ENCODE measurements at places on chromosomes 16 and 17. TPM values are rescaled to one million over a fixed set of nuclear protein-coding genes. Genes with fewer than 3 reads are reported as not detected.

CTRB2 gene
- not detected for total RNA-seq

PIGQ gene
- 20.7 TPM for total RNA-seq

DNA sequence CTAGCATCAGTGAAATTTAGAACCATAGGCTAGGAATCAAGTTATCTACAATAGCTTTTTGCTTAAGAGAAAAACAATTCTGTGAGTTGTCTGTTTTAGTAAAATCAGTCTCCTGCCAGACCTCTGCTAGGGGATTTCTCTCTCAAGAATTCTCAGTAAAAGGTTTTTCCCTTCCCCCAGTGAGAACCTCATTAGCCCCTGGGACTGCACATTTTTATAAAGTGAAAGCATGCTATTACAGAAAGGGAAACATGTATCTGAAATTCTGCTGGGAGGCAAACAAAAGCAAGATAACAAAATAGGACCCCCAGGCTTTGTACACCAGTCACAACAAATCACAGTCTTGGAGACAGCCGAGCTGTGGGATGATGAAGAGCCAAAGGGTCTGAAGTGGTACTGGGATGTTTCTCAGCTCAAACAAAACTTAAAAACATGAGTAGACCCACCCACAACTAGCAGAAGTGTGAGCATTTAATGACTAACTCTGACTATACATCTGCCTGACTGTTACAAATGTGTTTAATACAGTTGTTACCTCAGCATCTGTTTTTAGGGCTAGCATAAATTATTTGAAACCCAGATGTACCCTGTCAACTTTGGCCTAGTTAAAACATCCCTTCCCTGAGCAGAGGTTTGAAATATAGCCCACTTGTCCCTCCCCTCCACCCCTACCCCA lies 20.0 kb upstream of the GLG1 start:
- peak; percentile 18 for DNase-seq

HOXB9 gene
- total RNA-seq: not detected

KRT20 gene
- not detected for total RNA-seq

- peak; percentile 50 for DNase-seq
Observed at GRCh38 chr17:50117202-50118051, 12.5 kb downstream of the SAMD14 start.

GRCh38 chr17:30426292-30426691 lies 47.6 kb downstream of the CPD start:
- DNase-seq: no peak

GRCh38 chr16:22375117-22375962 lies 921 bp upstream of the CDR2 start:
- DNase-seq: no peak

TCAP gene
- total RNA-seq: 0.49 TPM

GRCh38 chr17:31499771-31500554 lies 108.5 kb downstream of the RAB11FIP4 start:
- DNase-seq: peak; percentile 37

- no peak for DNase-seq
Observed at GRCh38 chr16:61944004-61944403, 92.2 kb downstream of the CDH8 start.

DNA sequence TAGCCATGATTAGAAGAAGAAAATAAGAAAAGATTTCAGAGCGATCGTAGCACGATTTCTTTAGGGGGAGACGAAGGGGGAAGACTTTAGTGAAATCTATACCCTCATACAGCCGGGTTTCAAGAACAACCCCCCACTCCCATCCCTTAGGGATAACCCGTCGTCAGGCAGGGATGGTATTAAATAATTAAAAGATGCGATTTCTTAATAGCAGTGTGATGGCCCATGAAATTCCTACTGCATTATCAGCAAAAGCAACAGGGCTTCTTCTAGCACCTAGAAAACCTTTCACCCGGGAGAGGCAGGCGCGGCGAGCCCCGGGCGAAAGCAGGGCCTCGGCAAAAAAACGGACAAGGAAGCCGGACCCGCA lies 1.4 kb downstream of the CDH11 start:
- DNase-seq: no peak

WFIKKN2 gene
- total RNA-seq: under 0.01 TPM

MGAT5B gene
- 0.74 TPM for total RNA-seq

XAF1 gene
- total RNA-seq: 47.1 TPM

- no peak for DNase-seq
Observed at GRCh38 chr16:67212766-67213165, 13.8 kb downstream of the ELMO3 start.

GRCh38 chr17:51103050-51103449 lies 17.6 kb downstream of the SPAG9 start:
- no peak for DNase-seq

COX6A2 gene
- not detected for total RNA-seq

GRCh38 chr17:2090804-2091534 lies 36.1 kb downstream of the HIC1 start:
- peak; percentile 93 for DNase-seq

SLC4A1 gene
- total RNA-seq: not detected

GRCh38 chr17:48385319-48385718 lies 44.7 kb downstream of the SKAP1 start:
- no peak for DNase-seq

DNA sequence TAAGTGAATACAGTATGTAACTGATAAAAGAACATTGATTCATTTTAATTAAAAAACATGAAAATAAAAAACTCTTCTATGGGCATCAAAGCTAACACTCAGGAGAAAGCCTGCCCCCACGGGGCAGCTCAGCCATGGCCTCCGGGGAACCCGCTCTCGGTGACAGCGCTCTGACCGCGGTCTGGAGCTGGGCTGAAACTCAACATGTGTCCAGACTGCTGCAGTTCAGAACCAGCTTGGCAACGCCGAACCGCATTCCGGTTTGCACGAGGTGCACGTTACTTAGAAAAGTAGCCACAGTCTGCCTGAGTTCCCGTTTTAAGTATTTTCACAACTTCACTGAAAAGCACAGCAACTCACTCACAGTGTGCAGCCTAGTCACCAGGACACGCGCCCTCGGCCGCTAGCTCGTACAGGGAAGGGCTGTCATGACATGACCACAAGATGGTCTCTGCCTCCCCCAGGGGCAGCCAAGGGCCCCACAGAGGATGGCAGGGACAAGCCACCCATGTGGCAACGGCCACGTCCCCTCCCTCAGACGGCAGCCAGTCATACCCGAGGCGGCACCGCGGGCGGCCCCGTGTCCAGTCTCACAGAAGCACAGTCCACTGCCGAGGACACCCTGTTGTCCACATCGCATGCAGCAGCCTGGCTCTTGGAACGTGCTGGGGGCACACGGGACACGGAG lies 77.1 kb upstream of the METRNL start:
- DNase-seq: no peak

GLIS2 gene
- total RNA-seq: 6.6 TPM

GRCh38 chr17:46192439-46193150 lies 634 bp downstream of the KANSL1 start:
- peak; percentile 68 for DNase-seq

PLLP gene
- total RNA-seq: not detected

KLHL10 gene
- 0.09 TPM for total RNA-seq

TMEM220 gene
- 6.2 TPM for total RNA-seq

- DNase-seq: no peak
Observed at GRCh38 chr17:55510986-55511721, at the start of gene SMIM36. TSS of gene SMIM36 (minus strand) at chr17:55511452.

DNA sequence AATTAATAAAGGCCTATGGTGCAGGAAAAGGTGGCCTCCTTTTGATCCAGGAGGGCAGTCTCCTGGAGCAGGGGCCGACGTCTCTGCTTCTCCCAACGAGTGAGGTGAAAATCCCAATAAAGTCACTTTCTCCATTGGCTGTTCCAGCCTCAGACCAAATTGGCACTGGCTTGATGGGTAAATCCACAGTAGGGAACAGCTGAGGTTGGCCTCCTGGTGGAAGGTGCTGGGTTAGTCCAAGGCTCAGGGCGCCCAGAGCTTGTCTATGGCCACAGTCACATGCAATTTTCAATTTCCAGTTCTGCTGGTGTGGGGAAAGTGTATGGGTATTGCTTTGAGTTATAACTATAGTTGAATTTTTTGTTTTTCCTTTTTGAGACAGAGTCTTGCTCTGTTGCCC lies 79.0 kb downstream of the NETO2 start:
- DNase-seq: no peak

DNA sequence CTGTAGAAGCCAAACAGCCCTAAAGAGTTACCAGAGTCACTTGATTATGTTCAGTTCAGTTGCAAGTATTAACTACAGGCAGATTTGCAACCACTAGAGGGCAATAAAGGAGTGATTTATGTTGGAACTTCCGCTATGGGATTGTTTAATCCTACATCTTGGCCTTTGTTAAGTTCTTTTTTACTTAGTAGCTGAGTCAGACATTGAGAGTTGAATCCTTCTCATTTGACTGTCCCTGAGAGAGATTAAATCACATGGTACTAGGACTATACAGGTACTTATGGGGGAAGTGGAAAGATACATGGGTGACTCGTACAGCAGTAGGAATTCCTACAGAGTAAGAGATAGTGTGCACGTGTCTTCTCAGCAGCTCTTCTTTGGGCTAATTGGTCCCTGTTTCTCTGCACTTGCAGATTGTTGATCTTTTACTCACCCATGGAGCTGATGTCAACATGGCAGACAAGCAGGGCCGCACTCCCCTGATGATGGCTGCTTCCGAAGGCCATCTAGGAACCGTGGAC lies 40.3 kb downstream of the CYB561 start:
- DNase-seq: peak; percentile 86

- no peak for DNase-seq
Observed at GRCh38 chr16:87691686-87692079, 74.1 kb downstream of the KLHDC4 start.

- DNase-seq: no peak
Observed at GRCh38 chr17:28368306-28368831, 1.7 kb downstream of the VTN start.

GRCh38 chr16:9050102-9050830 lies 41.2 kb upstream of the HAPSTR1 start:
- DNase-seq: no peak

TP53TG3F gene
- total RNA-seq: not detected

DNA sequence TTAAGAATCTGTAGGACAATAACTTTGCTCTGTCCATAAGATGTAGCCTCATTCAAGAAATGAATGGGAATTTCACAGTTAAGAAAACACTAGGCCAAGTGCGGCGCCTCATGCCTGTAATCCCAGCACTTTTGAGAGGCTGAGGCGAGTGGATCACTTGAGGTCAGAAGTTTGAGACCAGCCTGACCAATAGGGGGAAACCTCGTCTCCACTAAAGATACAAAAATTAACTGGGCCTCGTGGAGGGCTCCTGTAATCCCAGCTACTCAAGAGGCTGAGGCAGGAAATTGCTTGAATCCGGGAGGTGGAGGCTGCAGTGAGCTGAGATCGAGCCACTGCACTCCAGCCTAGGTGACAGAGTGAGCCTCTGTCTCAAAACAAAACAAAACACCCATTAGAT lies 19.9 kb upstream of the RSL1D1 start:
- peak; percentile 55 for DNase-seq

DNA sequence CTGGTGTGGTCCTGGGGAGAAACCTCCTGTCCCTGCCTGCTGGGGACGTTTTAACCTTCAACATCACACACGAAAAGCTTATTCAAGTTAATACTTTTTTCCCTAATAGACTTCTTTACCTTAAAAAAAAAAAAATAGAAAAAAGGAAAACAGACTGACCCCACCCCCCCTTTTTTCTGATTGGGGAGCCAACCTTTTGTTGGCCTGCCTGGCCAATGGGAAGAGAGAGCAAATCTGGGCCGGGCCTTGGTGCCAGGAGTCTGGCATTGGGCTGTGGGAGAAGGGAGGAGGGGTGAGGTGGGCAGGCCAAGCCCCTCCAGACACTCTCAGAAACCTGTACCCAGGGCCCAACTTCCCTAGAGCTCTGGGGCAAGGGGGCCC lies 3.0 kb downstream of the CBX8 start:
- no peak for DNase-seq

DNA sequence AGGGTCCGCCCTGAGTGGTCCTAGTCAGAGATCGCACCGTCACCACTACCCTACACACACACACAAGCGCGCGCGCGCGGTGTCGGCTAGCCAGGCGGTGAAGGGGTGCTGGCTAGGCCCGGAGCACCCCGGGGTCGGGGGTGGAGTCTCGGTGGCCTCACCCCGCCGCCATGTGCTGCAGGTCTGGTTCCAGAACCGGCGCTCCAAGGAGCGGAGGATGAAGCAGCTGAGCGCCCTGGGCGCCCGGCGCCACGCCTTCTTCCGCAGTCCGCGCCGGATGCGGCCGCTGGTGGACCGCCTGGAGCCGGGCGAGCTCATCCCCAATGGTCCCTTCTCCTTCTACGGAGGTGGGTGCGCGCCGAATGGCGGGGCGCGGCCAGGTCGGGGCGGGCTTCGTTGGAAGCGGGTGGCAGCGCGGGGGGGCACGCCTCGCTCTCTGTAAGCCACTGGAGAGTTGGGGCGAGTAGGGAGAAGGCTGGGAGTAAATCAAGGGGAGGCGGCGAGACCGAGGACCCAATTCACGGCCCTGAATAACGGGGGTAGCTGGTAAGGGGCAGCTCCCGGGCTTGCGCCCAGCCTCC lies 4.8 kb downstream of the LHX1 start:
- DNase-seq: no peak

GRCh38 chr17:31678431-31678830 lies 180.6 kb downstream of the COPRS start:
- peak; percentile 25 for DNase-seq

GRCh38 chr16:15829460-15829859 lies 27.4 kb downstream of the MYH11 start:
- DNase-seq: peak; percentile 25

All from fibroblast of the aortic adventitia (primary cell).